ENCODE measurements at places on chromosomes 5 and 9.

DNA sequence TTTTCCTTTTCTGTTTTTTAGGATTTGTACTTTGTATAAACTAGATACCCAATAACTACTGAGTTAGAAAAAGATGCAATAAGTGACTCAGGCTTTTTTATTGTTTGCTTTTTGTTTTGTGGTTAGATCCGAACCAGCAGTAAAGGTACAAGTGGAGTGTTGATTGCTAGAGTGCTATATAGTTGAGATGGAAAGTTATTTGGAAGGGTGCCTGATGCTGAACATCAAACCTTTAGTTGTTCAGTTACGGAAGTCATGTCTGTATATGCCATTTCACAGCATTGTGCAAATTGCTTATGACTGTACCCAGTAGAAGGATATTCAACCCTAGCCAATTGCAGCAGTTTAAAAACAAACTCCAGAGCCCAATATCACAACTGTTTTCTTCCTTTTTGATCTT, 285.1 kb downstream of the MAT2B start:
- DNase-seq: no peak

GRCh38 chr9:72006501-72006900, 53.9 kb downstream of the C9orf57 start:
- DNase-seq: no peak

- no peak for DNase-seq
These were observed 236.1 kb downstream of the CETN3 start for GRCh38 chr5:90173299-90174030.

GRCh38 chr9:117703537-117703936, 666 bp upstream of the TLR4 start:
- no peak for DNase-seq

GRCh38 chr5:89397096-89397495, 514.1 kb upstream of the MEF2C start:
- DNase-seq: peak; percentile 81

DNA sequence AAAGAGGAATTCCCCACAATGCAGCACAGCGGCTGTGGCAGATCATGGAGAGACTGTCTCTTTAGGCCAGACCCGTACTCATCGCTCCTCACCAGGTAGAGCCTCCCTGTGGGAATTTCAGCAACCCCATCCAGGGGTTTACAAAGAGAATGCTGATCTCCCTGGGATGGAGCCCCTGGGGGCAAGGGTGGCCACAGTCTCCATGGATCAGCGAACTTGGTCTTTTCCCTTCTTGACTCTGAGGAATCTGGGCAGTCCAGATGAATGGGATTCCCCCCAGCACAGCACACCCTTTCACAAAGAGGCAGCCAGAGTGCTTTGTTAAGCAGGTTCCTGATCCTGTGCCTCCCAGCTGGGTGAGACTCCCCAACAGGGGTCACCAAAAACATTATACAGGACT, 108.7 kb upstream of the RGMB start:
- no peak for DNase-seq

GRCh38 chr9:109317979-109318741, 2.7 kb downstream of the EPB41L4B start:
- DNase-seq: no peak

DNA sequence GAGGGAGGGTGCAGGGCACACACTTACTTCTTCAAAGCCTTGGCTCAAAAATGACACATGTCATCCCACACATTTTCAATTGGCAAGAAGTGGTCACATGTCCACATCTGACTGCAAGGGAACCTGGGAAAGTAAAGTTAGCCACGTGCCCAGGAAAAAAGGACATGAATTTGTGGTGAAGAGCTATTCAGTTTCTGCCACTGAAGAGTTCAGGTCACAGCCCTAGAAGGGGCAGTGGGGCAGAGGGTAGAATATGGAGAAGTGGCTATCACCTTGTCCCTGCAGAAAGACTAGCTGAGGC, 1.9 kb upstream of the RGS14 start:
- no peak for DNase-seq

DNA sequence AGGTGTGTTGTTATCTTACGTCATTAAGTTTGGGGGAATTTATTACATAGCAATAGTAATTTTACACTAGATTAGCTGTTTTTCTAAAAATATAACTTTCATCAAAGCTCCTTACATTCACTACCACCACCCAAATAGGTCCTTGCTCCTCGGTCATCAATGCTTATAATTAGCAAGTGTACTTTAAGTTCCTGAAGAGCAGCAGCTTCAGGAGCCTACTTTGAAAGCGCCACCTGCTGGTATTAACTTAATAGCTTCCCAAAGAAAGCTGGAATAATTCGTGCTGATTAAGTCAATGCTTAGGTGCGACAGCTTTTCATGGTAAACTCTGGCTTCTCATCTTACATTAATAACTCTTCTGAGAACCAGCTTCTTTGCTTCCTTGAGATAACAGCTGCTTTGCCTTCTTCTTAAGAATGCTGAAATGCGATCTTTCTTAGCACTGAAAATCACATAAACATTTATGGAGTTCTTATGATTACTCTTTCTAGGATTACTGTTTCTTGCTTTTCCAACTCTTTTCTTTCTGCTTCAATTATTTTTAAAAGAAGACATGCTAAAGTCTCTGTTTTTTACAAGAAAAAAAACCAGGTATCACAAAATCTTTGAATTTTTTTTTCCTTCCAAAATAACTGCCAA, 10.0 kb upstream of the C5 start:
- DNase-seq: peak; percentile 72

- DNase-seq: no peak
These were observed 86.1 kb upstream of the LRRTM2 start for GRCh38 chr5:138961221-138961620.

- no peak for DNase-seq
These were observed 51.4 kb upstream of the DAB2 start for GRCh38 chr5:39475881-39476842.

GRCh38 chr5:106205916-106206571, 1464.7 kb downstream of the EFNA5 start:
- no peak for DNase-seq

- DNase-seq: no peak
These were observed 98.3 kb upstream of the BOD1 start for GRCh38 chr5:173714551-173715428.

GRCh38 chr9:86941197-86941596, 6.1 kb downstream of the GAS1 start:
- no peak for DNase-seq

- no peak for DNase-seq
These were observed 200.4 kb downstream of the FBXL7 start for GRCh38 chr5:15700373-15700772.

DNA sequence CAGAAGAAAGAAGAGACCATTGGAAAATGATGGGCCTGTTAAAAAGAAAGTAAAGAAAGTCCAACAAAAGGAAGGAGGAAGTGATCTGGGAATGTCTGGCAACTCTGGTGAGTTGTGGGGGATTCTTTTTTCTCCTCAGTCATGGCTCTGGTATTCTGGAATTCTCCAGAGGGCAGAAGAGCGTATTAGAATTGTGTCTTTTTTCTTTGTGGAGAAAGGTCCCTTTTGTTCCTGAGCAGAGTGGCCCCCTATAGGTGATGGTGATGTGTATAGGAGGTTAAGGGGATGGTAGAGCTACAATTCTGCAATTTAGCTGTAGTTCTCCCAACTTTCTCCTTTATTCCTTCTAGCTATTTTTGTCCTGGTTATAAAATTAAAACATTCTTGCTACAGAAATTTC, 1.6 kb upstream of the DHFR start:
- peak; percentile 13 for DNase-seq

- DNase-seq: no peak
These were observed 24.6 kb downstream of the UBAP1 start for GRCh38 chr9:34203275-34203991.

GRCh38 chr9:36762958-36763357, 190.3 kb downstream of the MELK start:
- DNase-seq: no peak

DNA sequence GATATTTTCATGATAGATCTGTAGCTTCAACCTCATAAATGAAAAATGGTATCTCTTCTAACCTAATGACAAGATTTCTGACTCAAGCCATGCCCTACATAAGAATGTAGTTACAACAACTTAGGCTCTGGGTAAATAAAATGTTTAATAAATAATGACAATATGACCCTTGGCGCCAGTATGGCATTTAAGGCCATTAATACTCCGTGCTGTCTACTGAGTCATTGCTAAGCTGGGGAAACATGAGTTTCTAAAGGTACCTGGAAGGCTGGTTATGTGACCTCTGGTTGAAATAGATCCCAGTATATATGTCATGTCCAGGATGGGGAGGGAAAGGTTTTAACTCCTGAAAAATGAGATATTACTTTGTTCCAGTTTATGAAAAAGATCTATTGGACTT, 58.0 kb upstream of the CEMIP2 start:
- no peak for DNase-seq

DNA sequence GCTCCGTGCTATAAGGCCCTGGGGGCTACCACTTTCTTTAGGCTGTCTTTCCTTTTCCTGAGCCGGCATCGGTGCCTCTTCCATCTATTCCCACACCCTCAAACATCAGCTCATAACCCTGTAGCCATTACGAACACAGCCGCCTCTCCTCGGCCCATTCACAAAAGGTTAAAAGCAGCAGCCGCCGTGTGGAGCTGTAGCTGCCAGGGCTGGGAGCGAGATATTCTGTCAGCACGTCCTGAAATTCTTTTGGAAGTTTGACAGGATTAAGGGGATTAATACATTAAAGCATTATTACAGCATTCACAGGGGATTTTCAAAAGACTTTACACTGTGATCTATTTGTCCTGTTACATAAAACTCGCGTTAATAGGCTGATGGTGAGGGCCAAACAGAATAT, 428.2 kb downstream of the CDK5RAP2 start:
- no peak for DNase-seq
